ENCODE measurements at places on chromosomes 16 and 17.

- no peak for DNase-seq
Observed at GRCh38 chr17:74641224-74641957, 17.9 kb upstream of the CD300E start.

DNA sequence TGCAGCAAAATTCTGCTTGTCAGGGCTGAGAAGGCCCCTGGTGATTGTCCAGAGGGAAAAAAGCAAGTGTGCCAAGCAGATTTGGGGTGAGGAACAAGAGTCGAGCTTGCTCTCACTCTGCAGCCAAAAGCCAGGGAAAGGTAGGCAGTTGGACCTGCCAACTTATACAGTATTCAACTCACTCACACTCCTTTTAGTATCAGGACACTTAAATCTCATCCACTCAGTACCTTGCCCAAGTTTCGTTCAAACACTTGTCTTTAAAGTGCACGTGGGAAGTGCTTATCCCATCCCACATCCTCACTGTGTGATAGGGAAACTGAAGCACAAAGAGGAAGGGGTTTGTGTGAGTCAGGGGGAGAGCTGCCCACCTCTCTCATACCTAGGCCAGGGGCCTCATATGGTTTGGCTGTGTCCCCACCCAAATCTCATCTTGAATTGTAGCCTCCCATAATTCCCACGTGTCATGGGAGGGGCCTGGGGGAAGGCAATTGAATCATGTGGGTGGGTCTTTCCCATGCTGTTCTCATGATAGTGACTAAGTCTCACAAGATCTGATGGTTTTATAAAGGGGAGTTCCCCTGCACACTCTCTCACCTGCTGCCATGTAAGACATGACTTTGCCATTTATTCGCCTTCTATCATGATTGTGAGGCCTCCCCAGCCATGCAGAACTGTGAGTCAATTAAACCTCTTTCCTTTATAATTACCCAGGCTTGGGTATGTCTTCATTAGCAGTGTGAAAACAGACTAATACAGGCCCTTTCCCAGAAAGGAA, 25.6 kb upstream of the CES5A start:
- DNase-seq = no peak

GRCh38 chr17:49234509-49235080, 4.0 kb upstream of the PHOSPHO1 start:
- no peak for DNase-seq

- DNase-seq = no peak
Observed at GRCh38 chr17:2893422-2893914, 97.2 kb downstream of the RAP1GAP2 start.

DNA sequence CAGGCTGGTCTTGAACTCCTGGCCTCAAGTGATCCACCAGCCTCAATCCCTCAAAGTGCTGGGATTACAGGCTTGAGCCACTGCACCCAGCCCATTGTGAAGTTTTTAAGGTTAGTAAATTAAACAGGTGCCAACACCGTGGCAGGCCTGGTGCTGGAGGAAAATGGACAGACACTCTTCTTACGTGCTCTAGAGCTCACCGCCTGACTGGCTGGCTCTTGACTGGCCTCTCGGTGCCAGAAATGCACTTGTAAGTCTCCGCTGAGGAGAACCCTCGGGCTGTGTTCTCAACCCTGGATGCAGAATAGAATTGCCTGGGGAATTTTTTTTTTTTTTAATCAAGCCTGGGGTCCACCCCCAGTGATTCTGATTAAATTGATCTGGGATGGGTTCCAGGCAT, 10.3 kb upstream of the HAS3 start:
- no peak for DNase-seq

GRCh38 chr16:57807252-57807967, 5.1 kb upstream of the KIFC3 start:
- no peak for DNase-seq
